LHCN-M2 (cell line): ENCODE measurements at places on chromosomes 7 and 10.

DNA sequence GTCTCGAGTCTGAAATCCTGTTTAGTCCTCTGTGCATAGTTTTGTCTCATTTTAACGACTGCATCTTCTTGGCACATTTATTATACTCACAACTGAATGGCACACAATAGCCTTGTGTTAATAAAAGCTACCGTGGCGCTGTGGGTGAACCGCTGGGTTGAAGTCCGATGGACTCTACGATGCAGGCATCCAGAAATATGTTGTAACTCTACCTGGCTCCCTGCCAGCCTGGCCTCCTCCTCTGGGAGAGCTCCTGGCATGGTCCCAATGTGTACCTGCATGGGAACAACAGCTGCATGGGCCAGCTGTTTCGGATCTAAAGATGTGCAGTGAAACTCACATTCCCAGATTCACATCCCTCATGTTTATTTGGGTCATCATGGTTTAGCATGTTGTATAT, 3.7 kb upstream of the DPYSL4 start:
- DNase-seq: no peak

DNA sequence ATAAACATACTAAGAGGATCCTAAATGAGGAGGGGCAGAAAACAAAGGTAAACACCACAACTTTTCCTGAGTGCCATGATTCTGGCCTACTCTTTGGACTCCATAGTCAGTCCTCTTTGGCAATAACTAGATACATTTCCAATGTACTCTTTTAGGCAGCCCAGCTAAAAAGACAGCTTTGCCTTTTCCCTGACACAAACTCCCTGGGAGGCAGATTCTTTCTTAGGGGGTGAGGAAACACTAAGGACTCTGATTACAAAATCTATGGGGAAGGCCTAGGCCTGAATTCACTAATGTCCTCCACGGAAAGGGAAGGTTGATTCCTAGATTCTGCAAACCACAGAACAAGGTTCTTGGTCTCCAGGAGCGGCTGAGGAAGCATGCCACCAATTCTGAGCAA, 25.8 kb downstream of the FBXW4 start:
- DNase-seq: no peak

DNA sequence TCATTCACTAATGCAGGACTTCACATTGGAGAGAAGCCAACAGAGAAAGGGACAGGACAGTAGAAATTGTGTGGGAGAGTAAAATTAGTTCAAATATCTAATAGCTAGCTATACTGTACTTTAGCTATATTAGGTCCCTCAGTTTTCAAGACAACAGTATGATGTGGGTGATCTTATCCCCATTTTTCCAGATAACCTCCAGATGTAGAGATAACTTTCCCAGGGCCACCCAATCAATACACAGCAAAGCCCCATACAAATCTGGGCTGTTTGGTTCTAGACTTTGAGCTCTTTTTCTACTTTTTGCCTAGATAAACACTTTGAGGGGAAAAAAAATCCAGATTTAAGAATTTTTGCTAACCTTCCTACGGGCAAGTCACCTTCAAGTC, 482 bp upstream of the CLDN12 start:
- no peak for DNase-seq

GRCh38 chr10:127535802-127536515, 13.2 kb upstream of the NPS start:
- no peak for DNase-seq

GRCh38 chr10:61390851-61391250, 62.3 kb downstream of the TMEM26 start:
- DNase-seq: no peak

DNA sequence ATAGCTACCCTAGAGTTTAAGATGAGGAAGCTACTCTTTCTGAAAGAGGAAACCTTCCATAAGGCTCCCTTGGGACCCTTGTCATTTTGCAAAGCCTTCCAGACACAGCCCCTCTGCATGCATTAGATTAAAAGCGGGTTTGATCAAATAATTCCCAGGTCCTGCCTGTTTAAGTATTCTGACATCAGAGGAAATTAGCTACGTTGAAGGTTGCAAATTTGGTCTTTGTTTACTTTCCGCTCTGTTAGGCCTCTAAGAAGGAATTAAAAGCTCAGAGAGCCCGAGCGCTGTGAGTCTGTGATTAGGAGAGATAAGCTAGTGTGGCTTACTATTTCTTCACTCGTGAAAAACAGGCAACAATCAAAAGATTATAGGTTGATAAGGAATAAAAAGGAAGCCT, 1.4 kb upstream of the THSD7A start:
- no peak for DNase-seq

DNA sequence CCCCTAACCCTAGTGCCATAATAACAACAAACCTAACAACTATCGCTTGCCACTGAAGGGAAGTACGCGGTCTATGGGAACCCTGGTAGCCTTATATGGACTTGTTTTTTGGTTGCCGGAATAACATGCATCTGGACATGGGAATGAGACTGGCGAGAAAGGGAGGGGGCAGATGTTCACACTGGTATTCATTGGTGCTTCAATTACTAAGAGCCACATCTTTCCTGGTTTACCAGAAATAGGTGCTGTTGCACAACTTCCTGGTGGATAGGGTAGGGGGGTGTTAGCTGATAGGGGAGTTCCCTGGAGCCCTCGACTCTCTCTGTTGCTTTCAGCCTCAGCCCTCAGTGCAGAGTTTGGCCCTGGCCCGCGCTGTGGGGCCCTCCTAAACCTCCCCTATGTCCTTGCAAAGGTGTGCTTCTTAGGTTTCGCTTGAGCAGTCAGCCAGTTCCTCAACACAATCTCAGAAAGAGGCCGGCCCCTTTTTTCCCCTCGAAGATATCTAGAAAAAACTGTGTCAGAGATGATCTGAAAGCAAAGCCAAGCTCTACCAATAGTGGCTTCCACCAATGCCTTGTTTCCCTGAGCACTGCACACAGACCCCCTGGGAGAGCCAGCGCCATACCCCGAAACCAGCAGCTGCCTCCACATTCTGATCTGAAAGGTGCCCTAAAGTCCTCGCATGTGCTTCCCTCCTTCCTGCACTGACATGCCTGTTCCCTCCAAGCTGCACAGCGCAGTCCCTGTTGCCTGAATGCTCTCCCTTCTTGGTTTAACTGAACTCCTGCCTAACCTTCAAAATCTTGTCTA, 13.5 kb downstream of the TBXAS1 start:
- peak; percentile 17 for DNase-seq

DNA sequence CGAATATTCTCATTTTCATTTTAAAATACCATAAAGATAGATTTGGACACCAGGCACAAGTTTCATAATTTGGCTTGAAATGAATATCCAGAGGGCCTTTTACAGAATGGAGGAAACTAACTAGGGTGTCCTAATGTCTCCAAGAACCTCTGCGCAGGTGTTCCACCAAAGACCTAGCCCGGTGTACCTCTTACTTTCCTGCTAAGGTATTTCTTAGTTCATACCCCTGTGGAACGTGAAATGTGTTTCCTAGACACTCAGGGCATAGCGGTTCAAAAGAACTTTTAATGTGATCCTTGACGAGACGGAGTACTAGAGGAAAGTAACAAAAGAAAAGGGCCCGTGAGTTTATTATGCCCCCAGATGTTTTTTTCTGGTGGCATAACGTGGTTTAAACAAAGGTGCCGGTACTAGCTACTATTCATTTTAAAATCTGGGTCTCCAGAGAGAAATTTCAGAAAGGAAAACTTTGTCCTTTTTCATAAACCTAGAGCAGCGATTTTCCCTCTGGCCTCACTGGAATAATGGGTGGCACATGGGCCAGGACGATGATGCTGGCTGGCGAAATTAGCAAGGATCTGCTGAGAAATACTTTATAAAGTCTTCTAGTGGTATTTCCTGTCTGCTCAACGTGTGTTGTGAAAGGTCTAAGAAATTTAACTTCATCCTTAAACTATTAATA, 1.4 kb downstream of the APBB1IP start:
- DNase-seq: no peak

DNA sequence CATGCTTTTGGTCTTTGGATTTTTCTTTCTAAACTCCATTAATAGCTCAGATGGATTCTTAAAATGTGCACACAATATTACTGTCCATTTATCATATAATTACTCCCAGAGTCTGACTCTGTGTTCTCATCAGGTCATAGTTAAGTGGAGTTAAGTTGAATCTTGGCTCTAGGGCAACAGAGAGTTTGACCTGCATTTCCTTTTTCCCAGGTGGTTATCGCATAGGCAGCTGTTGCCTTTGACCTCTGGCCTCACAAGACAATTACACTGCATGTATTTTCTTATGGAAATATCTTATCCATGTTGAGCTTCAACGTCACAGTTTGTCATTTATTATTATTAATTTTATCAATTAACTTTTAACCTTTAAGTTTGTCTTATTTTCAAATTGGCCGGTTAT, 237.5 kb upstream of the HGF start:
- DNase-seq: peak; percentile 4
